Stimulated activated CD4-positive, alpha-beta T cell treated with anti-CD3 and anti-CD28 coated beads, Interleukin-2, amount 100 ng/mL, for 24 hours (primary cell): ENCODE measurements at places on chromosomes 1 and 21.
A peak's percentile ranks its signal among the peaks of the same experiment; 100 is the strongest.

DNA sequence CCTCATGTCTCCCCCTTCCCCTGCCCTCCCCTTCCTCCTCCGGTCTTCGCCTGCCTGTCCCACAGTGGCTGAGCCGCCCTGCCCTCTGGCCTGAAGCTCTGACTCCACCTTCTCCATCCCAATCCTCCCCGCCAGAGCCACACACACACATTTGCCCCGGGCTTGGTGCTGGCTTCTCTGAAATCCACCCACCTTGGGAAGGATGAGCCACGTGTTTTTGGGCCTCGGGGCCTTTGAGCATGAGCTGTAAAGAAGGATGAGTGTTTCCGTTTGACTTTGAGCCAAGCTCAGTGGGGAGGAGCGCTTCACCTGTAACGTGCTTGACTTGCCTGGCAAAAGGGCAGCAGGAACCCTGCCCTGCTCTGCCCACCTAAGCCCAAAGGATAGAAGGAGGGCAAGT, 295.1 kb downstream of the SIPA1L2 start:
- no peak for DNase-seq

DNA sequence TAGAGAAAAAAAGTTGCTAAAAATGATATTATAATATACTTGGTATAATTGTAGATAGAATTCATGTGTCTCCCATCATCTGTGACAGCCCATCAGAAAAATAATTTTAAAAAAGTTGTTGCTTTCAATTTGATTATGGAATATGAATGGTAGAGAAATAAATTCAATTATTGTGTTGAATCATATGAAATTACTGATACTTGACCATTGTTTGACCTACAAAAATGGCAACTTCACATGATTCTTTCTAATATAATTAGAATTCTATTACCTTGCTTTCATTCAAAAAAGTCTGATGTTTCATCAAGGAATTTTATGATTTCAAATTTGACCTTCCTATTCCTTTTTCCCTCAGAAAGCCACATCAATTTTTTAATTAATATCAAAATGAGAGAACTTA, 11.5 kb downstream of the ESRRG start:
- DNase-seq: no peak

- no peak for DNase-seq
These were observed 17.5 kb upstream of the PDIK1L start for GRCh38 chr1:26094076-26094669.

DNA sequence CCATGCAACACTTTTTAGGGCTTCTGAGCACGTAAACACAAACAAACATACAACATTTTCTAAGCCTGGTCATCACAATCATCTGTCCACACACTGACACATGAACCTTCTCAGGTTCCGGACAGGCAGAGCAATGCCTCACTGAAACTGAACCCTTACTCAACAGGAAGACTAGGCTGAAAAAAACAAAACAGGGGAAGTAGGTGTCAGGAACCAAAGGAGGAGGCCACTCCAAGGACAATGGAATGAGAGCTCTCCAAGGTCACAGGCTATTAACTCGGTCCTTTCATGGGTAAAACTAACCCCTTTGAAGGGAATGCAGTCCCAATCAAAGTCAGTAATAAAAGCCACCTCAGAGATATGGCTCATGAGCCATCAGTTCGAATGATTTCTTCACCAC, 76.6 kb downstream of the FAM78B start:
- no peak for DNase-seq

DNA sequence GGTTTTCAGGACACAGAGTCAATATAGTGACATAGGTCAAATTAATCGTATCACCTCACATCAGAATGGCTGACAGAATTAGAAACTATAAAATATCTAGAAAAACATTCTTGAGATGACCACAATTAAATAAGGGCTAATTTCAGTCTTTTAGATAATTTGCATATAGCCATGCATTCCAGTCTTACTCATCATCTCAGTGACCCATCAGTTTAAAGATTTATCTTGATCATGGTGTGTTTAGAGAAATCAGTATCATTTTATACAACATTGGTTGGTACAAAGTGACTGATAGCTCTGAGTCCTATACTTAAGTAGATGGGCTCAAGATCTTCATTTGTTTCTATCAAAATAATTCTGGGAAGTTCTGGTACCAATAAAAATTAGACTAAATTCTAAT, 262.3 kb upstream of the SNX7 start:
- no peak for DNase-seq

DNA sequence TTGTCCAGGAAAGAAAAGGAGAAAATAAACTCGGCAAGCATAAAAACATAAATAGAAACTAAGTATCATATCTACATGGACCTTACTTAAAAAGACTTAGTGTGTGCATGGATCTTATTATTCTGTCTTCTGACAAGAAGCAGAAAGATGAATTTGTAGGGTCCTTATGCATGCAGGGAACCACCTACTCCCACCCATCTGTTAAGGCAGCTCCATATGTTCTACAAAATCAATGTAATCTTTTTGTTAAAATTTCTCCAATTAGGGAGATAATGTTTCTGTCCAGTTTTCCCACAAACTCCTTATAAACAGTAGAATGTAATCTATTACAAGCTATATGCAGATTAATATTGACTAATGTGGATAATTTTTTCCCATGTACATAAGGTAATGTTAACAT, 13.9 kb upstream of the PTPN14 start:
- no peak for DNase-seq

- DNase-seq: peak; percentile 11
These were observed 136.2 kb downstream of the RHOU start for GRCh38 chr1:228871314-228872061.

- no peak for DNase-seq
These were observed 281.3 kb upstream of the C1orf105 start for GRCh38 chr1:172139196-172139595.

GRCh38 chr1:169107603-169108208, 1.2 kb downstream of the ATP1B1 start:
- DNase-seq: peak; percentile 34

GRCh38 chr1:117636637-117637425, 31.0 kb downstream of the TENT5C start:
- no peak for DNase-seq

DNA sequence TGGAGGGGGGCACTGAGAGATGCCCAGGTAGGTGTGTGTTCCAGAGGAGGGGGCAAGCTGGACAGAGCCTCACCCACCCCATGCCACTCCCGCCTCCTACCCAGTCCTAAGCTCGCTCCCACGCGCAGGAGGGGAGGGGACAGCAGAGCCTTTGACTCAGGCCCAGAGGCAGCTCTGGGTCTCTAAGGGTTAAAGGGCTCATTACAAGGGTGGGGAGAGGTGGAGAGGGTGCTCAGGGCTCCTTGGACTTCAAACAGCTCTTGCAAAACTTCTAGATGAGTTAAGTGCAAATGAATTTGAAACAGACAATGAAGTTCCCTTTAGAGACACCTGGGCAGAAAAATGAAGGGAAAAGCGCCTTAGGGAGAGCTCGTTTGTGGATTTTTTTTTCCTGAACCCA, 104.2 kb upstream of the CASZ1 start:
- DNase-seq: no peak

DNA sequence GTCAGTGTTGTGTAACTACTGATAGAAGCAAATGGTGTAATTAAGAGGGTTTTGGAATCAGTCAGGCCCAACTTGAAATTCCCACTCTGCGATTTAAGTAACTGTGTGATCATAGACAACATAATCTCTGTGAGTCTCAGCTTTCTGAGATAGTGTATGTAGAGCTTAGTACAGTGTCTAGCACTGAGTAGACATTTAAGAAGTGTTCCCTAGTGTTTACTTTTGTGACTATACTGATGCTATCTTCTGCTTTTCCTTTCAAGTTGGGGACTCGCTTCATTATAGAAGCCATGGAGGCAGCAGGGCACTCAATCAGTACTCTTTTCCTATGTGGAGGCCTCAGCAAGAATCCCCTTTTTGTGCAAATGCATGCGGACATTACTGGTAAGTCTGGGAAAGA, 147.7 kb upstream of the HOOK1 start:
- no peak for DNase-seq

GRCh38 chr1:1954831-1955441, 35.9 kb upstream of the TMEM52 start:
- DNase-seq: peak; percentile 28

DNA sequence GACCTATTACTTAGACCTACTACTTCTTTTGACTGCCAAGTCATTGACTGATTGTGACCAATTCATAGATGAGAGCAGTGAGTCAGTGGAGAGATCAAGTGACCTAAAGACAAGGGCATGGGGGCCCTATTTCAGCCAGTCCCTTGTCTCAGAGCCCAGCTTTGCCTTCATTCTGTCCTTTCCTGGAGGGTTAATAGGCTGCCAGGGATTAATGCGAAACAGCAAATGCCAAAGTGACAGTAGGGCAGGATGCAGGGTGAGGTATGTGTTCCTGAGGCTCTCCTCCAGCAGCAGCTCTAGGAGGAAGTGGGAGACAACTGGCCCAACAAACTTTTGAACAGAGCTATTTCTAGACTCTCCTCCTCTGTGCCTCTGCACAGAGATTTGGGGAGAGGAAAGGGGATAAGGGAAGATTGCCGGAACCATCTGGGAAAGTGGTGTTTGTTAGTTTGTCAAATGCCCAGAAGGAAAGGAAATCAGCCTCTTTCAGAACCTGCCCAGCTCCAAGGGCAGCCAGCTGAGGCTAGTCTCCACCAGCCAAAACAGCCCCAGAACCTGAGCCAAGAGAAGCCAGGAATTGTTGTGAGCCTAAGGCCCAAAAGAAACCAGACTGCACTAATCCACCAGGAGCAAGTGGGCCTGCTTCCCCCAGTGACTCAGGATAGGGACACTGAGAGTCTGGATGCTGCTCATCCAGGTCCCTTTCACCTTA, 4.9 kb upstream of the S100A3 start:
- DNase-seq: no peak

DNA sequence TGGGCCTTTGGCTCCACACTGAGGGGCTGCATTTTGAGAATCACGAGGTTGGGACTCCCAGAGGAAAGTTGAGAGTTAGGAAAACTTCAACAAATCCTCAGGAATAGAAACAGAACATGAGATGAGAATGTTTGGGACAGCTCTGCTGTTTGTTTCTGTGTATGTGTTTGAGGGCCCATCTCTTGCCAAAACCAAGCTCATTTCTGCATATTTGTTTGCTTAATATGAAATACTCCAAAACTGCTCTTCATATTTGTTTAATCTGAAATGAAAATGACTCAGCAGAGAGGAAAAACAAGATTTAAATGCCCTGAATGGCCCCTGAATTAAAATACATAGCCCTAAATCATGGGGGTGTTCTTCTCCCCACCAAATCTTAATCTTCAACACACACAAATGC, 78.1 kb downstream of the DDR2 start:
- no peak for DNase-seq

- no peak for DNase-seq
These were observed 57.6 kb upstream of the GNG12 start for GRCh38 chr1:67890857-67891256.
